ENCODE measurements at places on chromosomes 11 and 22.

GRCh38 chr22:21718499-21718898 is 17.1 kb downstream of the YPEL1 start:
- DNase-seq, result no peak

DNA sequence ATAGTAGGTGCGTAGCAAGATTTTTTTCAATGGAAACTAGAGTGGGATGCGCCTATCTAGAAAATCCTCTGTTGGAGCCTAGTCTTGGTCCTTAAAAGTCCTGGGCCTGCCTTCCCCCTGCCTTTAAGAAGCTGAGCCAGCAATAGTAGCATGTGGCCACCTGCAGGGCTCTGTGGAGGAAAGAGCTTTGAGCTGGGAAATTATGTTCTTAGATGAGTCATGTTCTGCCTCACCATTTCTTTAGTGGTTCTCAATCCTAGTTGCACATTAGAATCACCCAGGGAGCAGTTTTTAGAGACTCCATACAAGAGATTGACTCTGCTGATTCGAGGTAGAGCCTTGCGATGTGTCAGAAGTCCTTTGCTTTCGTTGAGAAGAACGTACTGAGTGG is 133.5 kb downstream of the COMMD9 start:
- DNase-seq, result no peak

GRCh38 chr11:77879218-77879617 is 58.3 kb downstream of the AAMDC start:
- no peak for DNase-seq

DNA sequence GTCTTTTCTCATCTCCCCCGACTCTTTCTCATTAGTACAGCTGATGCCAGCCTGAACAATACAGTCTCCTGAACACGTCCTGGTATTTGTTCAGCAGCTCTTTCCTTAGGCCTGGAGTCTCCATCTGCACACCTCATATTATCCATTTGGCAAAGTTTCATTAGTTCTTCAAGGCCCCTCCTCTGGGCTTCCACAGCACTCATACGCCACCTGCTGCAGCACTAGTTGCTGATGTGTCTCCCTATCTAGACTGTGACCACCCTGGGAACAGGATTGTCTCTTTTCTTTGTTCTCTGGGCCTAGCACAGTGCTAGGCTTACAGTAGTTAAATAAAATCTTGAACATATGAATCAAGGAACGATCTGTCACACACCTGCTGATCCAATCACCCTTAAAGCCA is 17.2 kb downstream of the DCHS1 start:
- DNase-seq, result no peak

GRCh38 chr11:48170241-48171233 is 46.1 kb upstream of the OR4B1 start:
- no peak for DNase-seq

- DNase-seq, result no peak
These were observed 36.6 kb downstream of the RPL27A start for GRCh38 chr11:8719211-8719649.

DNA sequence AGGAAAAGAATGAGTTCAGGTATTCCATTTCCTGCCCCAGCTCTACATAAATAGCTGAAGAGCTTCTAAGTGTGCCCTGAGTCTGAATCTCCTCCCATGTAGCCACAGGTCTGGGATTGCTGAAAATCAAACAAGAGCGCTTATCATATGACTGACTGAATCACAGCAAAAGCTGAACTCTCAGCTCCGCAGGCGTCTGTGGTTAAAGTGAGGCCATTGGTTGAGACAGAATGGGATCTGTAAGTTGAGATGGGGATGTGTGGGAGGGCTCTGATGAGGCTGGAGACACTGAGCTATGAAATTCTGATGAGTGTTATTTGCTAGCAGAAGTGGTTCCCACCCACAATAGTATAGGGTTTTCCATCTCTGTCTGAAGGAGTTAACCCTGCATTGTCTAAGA is 637.0 kb downstream of the OPCML start:
- DNase-seq, result no peak

DNA sequence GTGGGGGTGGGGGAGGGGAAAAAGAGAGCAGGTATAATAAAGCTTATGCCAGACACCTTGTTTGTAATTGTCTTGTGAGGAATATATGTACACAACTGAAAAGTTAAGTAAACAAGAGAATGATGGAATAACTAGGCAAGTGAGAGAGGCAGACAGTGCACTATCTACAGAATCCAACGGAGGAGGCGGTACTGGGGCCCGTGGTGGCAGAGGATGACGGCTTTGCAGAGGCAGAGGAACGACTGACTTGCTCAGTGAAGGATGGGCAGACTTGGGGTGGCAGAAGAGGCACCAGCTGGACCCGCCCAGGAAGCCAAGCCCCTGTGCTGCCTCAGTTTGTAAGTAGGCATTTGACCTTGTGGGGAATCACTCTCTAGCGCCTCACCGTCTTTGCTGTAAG is 297.6 kb downstream of the ST3GAL4 start:
- DNase-seq, result no peak
